ENCODE measurements at places on chromosomes 2 and 18.

- DNase-seq, result no peak
These were observed 1.2 kb upstream of the SKA1 start for GRCh38 chr18:50373561-50374219.

DNA sequence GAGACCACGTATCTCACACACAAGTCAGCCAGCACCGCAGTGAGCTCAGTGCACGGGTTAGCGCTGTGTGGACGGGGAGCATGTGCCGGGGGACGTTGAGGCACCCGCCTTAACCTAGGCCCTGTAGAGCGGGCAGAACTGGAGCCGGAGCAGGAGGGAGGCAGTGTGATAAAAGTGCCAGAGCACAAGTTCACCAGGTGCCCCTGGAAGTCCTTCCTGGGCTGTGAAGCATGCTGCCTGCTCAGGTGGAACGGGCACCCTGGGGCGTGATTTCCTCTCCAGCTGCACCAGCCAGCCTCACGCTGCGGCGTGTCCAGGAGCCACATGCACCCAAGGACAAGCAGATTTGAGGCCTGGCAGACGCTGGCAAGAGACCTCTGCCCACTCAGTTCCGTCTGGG is 50.3 kb downstream of the ITGB1BP1 start:
- no peak for DNase-seq

- DNase-seq, result no peak
These were observed 1.2 kb upstream of the UGT1A7 start for GRCh38 chr2:233680361-233681045.

DNA sequence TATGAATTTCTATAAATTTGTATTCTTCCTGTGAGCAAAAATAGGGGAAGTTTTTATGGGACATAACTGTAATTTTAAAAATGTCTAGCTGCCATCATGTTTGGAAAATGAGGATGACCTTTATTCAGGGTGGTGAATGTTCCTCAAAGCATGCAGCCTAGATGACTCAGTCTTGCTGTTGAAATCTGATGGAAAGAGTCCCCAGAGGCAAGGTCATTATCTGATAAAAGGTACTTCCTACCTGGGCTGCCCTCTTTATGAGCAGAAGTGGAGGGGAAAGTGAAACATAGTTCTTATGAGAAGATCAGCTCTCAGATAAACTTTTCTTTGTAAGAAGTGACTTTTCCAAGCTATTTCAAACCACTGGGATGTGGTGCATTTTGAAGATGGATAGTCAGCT is 1144.7 kb upstream of the PIK3C3 start:
- DNase-seq, result no peak

DNA sequence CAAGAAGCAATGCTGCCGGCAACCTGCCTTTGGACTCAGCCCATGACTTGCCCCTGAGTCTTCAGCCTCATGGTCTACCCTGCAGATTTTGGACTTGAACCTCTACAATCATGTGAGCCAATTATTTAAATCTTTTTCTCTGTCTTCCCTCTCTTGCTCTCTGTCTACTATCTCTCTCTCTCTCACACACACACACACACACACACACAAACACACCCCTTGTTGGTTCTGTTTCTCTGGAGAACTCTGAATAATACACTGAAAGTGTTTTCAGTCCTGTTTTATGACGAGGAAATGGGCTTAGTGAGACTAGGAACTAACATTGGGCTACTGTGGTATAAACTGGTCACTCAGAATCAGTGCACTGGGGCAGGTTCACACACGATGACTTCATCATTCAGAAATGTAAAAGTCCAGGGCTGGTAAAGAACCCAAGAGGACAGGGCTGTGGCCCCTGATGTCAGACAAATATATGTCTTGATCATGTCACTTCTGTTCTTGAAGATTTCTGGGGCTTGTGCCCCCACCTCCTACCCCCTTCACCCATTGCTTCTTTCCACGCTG is 266.1 kb upstream of the SIX2 start:
- DNase-seq, result no peak

DNA sequence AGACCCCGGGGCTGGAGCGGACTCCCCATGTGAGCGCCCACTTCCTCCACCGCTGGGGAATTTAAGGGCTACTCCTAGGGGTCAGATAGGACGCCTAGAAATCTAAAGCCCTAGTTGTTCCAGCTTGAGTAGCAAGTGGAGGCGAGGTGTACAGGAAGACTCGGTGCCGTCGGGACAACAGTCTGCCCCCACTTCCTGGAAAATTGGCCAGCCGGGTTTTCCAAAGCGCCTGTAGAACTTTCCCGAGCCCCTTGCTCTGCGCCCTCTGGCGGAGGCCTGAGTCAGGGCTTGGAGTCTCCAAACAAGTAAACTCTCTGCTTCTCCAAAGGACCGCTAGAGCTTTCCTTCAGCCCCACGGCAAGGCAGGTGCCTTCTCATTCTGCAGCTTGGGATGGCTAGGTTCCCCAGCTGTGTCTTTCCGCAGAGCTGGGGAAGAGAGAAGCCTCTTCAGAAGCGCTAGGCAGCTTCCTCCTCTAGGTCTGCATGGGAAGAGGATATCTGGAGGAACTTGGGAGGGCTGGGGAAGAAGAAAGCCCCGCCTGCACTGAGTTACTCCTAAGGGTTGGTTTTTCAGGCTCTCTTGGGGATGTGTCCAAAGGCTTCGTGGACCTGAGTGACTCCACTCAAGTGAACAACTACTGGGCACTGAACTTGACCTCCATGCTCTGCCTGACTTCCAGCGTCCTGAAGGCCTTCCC is 681 bp downstream of the SPR start:
- DNase-seq, result peak; percentile 89

DNA sequence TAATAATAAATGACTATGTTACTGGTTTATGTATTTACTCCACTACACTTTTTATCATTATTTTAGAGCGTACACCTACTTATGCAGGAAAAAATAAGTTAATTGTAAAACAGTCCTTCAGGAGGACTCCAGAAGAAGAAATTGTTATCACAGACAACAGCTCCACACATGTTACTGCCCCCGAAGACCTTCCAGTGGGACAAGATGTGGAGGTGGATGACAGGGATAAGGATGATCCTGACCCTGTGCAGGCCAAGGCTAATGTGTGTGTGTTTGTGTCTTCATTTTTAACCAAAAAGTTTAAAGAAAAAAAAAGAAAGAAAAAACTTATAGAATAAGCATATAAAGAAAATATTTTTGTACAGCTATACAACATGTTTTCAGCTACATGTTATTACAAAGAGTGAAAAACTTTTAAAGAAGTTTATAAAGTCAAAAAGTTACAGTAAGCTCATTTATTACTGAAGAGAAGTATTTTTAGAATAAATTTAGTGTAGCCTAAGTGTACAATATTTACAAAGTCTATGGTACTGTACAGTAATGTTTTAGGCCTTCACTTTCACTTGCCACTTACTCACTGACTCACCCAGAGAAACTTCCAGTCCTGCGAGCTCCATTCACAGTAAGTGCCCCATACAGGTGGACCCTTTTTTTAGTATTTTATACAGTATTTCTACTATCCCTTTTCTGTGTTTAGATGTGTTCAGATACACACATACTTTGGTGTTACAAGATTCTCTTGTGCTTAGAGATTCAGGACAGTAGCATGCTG is 7.5 kb downstream of the TGFBRAP1 start:
- no peak for DNase-seq

- no peak for DNase-seq
These were observed 87.6 kb downstream of the TTC27 start for GRCh38 chr2:32715391-32715841.

GRCh38 chr2:68371581-68371980 is 6.5 kb downstream of the PLEK start:
- no peak for DNase-seq

DNA sequence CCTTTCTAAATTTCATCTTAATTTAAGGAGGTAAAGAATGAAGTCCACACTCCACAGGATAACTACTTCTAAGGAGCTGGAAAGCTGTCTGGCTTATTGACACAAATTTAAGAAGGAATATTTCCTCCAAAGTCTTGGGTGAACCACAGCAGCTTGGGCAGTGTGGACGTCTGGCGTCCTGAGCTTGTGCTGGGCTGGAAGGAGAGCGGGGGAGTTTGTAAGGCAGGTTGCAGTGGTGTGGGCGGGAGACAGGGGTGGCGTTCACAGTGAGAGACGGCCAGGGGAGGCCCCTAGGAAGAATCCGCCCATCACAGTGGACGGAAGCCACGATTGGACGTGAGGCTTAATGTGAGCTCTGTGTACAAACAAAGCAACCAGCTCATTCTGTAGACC is 25.7 kb downstream of the ADI1 start:
- DNase-seq, result no peak

- no peak for DNase-seq
These were observed 231.8 kb downstream of the KCNE4 start for GRCh38 chr2:223283771-223284170.

DNA sequence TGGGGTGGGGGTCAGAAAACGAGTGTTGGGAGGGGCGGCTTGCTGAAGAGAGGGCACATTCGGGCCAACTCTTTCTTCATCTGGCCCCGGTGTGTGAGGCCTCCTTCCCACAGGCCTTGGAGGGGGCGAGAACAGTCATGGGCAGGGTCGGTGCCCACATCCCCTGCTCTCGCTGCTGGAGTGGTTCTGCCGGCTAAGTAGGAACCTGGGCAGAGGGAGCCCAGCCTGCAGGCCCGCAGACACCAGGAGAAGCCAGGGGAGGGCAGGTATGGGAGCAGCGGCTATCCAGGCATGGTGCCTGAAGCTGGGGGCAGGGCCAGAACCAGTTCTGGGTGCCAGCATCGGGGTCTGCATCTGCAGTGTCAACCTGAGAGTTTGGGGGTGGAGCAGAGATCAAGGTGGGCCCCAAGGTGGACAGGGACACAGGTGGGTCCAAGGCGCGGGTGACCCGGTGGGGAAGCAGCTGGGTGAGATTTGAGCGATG is 46.6 kb upstream of the HPCAL1 start:
- no peak for DNase-seq

DNA sequence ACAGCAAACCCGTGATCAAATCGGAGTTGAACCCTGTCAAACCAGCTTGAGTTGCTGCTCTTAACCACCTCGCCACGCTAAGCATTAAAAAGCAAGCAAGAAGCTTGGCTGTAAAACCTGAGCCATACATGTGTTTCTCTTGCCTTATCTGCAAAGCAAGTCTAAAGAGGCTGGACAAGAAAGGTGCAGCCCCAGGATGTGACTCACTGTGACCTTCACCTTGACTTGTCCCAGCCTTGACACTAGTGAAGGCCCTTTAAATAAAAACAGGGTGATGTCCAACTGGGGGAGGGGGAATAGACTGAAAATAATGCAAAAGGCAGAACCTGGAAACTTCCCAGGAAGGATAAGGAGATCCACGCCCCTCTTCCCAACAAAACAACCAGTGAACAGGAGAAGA is 127.6 kb upstream of the NPAS2 start:
- DNase-seq, result no peak

DNA sequence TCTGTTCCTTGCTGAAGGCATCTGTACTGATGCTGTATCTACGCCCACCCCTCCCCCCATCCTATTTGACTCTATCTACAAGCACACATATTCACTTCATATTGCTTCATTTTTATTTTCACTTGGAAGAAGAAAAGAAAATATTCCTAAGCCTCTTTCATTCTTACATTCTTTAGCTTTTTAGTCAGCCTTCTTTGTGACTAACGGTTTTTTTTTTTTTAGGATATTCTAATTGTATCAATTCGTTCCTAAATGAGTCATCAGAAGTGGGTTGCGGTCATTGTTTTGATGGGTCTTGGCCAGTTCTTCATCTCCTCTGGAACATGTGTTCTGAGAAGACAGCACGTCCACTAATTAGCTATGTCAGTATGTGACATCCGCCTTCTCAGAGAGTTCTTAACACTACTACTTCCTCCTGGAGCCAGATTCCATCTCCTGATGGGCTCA is 88.7 kb downstream of the MYO1B start:
- DNase-seq, result no peak

DNA sequence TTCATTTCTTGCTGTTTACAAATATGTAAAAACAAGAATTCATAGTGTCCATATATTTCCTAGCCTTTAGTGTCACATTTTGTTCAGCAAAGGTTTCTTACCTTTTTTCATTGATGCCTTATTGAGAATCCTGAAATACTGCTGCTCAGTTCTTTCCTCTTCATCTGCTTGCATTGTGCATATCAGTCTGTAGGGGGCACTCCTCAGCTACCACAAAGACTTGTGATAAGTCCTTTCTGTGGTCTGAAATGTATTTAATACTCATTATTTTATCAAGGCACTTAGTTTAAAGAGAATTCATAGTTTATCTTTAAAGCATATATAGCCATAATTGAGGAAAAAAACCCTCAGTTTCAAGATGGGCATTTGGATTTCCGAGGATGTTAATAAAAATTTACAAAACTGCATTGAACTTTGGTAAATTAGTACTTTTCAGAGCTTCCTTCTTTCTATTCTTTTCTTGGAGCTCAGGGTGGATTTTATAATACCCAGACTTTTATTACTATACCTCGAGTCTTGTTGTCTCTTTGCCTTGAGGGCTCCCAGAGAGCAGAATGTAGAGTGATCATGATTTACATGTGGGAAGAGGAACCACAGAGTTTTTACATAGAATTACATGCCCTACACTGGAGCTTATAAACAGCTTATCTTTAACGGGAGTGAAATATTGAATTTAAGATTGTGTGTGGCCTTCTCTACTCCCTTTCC is 570.1 kb downstream of the PLCL1 start:
- peak; percentile 45 for DNase-seq

DNA sequence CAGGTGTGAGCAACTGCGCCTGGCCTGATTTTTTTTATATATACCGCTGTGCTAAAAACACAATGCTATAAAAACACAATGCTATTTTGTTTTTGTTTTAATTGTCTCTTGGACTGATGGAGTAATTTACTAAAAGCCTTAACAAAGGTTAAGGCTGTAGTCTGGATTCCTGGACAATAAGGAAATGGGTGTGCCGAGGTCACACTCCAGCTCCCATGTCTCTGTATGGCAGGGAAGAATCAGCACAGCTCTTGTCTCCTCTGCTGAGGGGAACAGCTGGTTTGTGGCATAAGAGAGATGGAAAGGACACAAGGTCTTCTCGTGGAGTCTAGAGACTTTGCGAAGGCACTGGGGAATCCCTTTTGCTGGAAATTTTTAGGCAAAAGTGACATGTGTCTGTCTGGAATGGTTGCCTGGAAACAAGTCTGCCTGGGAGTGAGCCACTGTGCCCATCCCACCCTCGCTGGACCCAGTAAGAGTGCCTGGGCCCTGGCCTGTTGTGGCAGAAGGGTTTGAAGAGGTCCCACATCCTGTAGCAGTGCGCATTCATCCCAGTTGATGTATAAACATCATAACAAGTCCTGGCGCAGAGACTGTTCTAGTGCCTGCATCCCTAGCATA is 73.1 kb downstream of the MAPK4 start:
- DNase-seq, result no peak

- DNase-seq, result no peak
These were observed 8.6 kb downstream of the FAM124B start for GRCh38 chr2:224393157-224393872.

DNA sequence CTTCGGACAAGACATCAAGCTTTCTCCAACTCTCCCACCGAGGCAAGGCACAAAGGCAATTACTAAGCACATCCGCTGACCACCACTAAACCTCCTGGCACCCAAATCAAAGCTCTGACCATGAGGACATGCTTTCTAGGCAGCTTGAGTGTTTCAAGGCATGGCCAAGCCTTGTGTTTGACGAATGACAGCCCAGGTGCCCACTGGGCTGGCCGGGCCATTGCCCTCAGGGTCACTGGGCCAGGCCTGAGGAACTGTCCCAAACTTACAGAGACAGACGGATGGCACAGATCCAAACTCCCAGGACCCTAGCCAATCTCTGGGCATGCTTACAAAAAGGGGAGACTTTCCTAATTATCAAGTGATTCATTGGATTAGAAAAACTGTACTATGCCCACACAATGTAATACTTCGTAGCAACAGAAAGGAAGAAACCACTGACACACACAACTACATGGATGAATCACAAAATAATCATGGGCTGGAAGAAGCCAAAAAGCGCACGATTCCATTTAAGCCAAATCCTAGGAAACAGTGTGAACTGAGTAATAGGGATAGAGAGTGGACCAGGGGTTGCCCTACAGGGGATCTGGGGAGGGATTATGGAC is 20.2 kb downstream of the CRACDL start:
- DNase-seq, result no peak
